Stimulated activated naive CD8-positive, alpha-beta T cell treated with anti-CD3 and anti-CD28 coated beads, Interleukin-15, amount 100 ng/mL, for 72 hours (primary cell): ENCODE measurements at places on chromosomes 3 and 15.

DNA sequence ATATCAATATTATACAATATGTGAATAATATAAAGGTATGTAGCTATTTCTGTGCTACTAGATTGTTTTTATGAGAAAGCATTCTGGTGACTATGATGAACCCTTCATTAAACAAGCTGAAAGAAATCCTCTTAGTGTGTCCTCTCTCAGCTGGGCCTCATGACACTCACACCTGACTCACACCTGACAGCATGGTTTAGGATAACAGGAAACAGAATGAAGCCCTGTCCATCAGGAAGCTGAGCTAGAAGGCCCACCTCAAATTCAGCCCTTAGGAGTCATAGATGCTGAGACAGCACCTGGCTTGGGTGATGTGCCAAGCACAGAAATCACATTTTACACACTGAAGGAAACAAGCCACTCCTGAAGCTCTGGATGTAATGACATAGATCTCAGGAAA is 30.8 kb downstream of the CHCHD4 start:
- no peak for DNase-seq

DNA sequence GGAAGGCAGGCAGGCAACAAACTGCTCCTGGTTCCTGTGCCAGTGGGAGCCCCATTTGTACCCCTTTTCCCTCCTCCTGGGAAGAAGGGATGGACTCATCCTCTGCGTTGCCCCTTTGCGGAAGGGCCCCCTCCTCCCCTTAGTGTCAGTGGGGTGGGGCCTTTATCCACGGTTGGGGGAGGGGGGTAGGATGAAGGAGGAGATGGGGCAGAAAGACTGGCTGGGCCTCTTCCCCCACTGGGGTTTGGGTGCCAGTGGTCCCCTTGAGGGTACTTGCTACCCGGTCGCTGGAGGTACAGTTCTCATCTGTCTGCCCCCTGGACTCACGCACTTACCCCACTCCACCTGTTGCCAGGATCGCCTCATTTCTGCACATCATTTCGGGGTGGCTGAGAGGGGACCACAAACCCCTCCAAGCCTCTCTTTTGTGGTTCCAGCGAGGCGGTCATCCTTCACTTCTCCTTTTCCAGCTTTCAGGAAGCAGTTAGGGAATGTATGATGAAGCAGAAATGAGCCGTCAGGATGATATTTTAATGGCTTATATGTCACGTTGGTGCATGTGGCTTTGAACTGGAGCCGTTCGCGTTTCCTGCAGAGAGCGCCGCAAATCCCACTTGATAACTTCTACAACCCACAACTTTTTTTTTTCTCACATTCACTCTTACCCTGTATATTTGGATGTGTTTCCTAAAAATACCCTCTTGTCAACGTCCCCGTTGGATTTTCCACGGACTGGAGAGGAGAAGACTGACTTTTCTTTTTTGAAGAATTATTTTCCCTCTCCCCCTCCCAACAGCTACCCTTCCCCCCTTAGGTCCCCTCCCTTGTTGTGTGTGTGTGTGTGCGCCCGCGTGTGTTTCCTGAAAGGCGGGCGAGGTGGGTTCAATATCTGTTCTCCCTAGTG is at the start of gene ZIC4:
ZIC4 (minus strand) TSS at position 516 of the 904 bp plus-strand sequence. CDS start 3,746 bp downstream, outside the sequence.
- DNase-seq: no peak

GRCh38 chr3:179224584-179224983 is 26.3 kb downstream of the KCNMB3 start:
- DNase-seq: no peak

- peak; percentile 98 for DNase-seq
These were observed at the start of gene RBSN for GRCh38 chr3:15098503-15099363. Gene RBSN, minus strand, starts transcription at chr3:15099148. Its CDS starts 3,028 bp downstream, at chr3:15096120.

GRCh38 chr3:195071916-195072820 is 198.8 kb downstream of the XXYLT1 start:
- DNase-seq: peak; percentile 5

- no peak for DNase-seq
These were observed 6.9 kb upstream of the NCBP2 start for GRCh38 chr3:196949285-196949619.

DNA sequence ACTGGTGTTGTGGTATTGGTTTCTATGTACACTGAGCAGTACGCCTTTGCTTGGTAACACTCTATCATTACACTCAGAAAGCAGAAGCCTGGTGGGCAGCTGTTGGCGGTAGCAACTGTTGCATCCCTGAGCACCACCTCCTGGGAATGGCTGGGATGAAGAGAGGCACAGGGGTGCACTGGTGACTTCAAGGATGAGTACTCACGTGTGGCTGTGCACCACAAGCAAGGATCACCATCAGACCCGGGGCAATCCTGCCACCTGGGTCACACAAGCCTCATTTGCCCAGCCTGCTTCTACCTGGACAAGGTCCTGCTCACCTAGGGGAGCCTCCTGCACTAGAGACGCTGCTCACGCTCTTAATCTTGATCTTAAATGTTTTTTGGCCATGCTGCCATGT is 336.4 kb downstream of the SI start:
- DNase-seq: no peak

- DNase-seq: no peak
These were observed 490.1 kb upstream of the ATP11B start for GRCh38 chr3:182303169-182303568.

GRCh38 chr3:55546866-55547669 is 60.0 kb upstream of the WNT5A start:
- no peak for DNase-seq

GRCh38 chr15:87215100-87215499 is 1041.4 kb downstream of the NTRK3 start:
- no peak for DNase-seq

DNA sequence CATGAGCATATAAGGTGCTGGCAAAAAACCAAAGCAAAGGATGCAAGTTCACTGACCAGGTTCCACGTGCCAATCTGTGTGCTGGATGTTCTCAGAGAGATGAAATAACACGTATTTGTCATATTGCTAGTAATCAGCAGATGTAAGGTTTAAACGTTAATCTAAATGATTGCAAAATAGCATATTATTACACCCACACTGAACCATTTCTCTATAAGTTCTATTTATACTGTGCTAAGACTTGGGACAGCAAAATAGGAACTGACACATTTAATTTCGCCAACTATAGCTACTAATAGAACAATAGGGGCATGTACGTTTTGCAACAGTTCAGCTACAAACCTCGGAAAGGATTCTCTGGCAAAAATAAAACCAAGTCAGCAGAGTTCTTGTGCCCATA is 350.3 kb upstream of the ZNF385D start:
- no peak for DNase-seq

DNA sequence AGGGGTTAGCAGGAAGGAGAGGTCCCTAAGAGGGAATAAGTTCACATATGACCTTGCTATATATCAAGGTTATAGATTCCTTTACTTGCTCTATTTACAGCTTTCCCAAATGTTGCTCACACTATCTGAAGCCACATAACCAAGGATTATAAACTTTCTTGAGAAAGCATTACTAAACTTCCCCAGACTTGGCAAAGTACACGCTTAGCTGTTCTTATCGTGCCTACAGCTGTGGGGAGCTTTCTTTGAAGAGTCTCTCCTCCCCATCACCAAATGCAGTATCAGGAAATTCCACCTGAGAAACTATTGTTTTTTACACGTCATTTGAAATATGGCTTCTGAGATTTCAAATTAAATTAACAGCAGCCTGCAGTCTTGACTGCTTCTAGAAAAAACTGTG is 284.5 kb downstream of the CHL1 start:
- no peak for DNase-seq

DNA sequence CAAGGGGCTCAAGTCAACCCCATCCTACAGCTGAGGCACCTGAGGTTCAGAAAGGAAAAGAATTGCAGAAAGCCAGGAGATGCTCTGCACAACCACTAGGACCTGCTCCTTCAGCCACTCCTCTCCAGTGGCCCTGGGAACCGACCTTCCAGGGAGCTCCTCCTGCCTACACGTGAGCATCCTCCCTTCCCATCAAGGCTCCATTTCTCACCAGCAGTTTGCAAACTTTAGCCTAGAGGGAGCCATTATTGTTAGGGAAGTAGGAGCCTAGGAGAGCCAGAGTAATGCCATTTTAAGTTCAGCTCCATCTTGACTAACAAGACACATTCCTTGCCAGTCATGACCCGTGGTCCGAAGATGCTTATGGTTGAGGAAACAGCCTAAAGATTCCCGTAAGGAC is 11.2 kb upstream of the CHCHD6 start:
- DNase-seq: no peak

DNA sequence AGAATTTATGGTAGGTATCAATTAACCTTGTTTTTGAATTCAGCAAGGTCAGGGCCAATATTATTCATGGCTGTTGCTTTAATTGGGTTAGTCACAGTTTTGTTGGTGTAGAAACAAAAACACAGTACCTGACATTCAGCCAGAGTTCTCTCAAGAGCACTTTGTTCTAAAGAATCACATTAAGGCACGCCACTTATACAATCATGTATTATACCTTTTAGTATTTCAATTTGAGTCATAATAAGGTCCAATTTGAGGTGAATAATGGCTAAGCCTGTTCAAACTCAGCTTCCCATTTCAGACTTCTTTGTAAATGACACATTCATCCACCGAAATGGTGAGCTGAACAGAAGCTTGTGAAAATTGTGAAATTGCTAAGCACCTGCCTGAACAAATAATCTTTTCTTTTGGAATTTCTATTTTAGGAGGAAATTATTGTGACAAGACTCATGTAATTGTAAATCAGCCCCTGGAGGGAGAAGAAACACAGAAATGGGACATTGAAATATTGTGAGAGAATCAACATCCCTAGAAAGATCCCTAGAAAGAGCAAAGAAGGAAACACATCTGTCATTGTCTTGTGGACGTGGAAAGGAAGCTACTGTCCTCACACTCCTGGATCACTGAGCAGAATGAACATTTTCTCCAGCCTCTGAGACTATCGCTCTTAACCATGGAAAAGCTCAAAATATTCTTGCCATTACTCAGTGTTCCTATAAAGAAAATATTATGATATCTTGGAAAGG is 29.3 kb downstream of the RIOX2 start:
- no peak for DNase-seq

DNA sequence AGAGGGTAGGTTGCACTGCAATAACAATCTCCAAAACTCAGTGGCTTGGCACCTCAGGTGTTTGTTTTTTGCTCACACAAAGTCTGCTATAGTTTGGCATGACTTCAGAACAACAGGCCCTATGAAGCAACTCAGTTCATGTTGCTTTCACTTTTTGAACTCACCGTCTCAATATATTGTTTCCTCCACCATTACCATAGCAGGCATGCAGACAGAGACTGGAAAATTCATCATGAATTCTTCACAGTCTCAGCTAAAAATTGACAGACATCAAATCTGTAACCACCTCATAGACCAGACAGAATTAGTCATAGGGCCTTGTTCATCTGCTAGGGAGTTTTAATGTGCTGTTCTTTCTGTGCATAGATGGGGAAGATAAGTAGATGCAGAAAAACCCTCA is 161.4 kb upstream of the POU1F1 start:
- DNase-seq: no peak

DNA sequence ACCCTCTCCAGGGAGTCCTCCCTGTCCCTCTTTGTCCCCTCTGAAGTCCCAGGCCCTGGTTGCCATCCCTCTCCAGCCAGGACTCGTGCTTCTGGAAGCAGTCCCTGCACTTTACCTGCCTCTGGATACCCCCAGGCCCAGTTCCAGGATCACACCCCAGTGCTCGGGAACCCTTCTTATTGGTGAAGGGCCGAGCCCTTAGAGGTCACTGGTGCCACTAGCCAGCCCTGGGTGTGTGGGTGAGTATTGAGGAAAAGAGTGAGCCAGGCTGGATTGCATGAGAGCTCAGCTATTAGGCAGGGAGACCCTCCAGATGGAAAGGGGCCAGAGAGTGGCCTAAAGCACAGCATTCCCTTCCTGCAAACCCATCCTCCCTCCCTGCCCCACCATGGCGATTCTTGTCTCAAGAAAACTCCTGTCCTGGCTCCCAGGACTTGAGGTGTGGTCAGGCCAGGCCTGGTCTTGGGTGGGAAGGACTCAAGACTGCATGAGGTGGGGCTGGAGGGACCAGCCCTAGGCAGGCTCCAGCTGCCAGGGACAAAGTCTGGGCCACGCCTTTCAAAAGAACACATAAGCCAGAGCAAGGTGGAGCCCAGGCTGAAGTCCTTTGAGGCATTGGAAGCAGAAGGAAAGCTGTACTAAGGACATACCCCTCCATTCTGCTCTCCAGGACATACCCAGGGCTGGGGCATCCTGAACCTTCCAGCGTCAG is 4.8 kb upstream of the PHGR1 start:
- DNase-seq: no peak

DNA sequence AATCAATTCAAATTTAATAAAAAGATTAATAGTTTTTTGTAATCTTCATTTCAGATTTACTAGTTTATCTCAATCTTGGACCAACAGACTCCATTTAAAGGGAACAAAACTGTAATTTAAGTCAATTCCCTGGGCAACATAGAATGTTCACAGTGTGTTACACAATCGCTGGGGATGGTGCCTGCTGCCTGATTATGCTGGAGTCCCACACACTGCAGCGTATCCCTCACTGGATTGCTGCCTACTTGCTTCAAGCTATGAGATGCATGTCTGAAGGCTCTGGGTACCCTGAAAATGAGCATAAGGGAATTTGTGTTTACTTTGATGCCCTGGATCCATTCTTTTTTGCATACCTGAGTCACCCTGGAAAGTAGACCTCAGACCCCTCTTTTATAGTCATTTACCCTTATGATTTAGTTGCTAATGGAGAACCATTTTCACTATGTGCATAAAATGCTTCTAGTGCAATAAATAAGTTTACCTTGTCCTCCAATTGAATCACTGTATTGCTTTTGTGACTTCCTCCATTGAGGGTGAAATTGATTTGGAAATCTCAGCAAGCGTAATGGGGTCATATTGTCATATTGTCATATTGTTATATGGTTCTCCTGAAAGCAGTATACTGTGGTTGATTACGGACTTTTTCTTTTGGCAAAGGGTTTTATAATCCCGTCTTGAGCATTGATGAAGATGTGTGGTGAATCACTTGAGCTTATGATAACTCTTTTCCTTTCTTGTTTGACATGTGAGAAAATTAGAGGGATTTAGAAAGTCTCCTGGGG is 35.9 kb downstream of the ITPR1 start:
- no peak for DNase-seq

- no peak for DNase-seq
These were observed 2.5 kb upstream of the SLC38A3 start for GRCh38 chr3:50202353-50203112.

DNA sequence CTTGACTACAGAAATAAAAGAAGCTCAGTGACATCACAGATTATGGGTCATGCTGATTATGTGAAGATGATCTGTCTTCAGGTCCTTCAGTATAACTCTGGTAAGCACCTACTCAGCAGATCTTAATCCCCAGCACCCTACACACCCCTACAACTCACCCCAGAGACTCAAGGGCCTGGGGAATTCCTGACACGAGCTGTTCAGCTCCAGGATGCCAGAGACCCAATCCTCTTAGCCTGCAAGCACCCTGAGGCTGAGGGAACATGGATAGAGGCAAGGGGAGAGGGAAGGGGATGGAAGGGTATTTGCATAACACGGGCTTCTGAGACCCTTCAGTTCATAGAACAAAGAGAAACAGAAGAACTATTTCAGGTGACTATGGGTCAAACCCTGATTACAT is 13.0 kb downstream of the GLB1 start:
- DNase-seq: no peak

DNA sequence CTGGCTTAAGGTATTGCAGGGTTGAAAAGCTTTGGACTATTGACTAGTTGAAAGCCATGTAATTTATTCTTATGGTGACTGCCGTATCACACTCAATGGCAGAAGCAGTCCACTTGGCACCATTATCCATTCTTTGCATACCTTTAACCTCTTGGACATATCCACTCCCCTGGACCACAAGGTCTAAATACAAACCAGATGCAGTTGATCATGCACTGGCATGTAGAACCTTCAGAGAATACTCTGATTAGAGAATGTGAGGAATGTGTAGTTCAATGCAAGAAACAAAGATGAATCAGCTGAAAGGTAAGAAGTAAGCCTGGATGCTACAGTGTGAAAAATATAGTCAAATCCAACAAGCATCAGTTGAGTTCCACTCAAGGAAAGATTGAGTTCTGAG is 93.1 kb downstream of the FRMD5 start:
- no peak for DNase-seq
